Left ventricle myocardium inferior (tissue), 1 donor: ENCODE measurements at places on chromosomes 3 and 15. TPM values are rescaled to one million over a fixed set of nuclear protein-coding genes. Genes with fewer than 3 reads are reported as not detected.

Gene TMC3
- not detected for total RNA-seq

Gene RAD54L2
- 9.8 TPM for total RNA-seq

Gene ISLR2
- total RNA-seq = 2.6 TPM

Gene LRRC2
- 114 TPM for total RNA-seq

GRCh38 chr15:66753687-66754377, 51.8 kb downstream of the SMAD6 start:
- no peak for DNase-seq
